DMS79 (cell line): ENCODE measurements at places on chromosomes 1 and 21.
A peak's percentile ranks its signal among the peaks of the same experiment; 100 is the strongest.

- no peak for DNase-seq
These were observed 21.3 kb downstream of the GPR137B start for GRCh38 chr1:236163463-236164153.

GRCh38 chr1:17274186-17275170 lies 25.6 kb downstream of the PADI3 start:
- DNase-seq: peak; percentile 48

- peak; percentile 15 for DNase-seq
These were observed 16.9 kb downstream of the TCEANC2 start for GRCh38 chr1:54070171-54070837.

GRCh38 chr1:26529405-26529654 lies 231 bp upstream of the RPS6KA1 start:
- no peak for DNase-seq

DNA sequence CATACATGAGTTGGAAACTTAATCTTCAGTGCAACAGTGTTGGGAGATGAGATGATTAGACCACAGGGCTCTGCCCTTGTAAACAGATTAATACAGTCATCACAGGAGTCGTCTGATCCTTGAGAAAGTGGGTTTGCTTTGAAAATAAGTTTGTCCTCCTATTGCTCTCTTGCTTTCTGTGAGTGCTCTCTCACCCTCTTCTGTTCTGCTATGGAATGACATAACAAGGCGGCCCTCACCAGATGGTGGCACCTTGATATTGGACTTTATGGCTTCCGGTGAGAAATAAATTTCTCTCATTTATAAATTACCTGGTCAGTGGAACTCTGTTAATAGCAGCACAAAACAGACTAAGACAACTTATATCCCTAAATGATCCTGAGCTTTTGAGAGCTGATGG lies 353.6 kb downstream of the BRINP3 start:
- no peak for DNase-seq

- DNase-seq: no peak
These were observed 14.4 kb upstream of the XCL1 start for GRCh38 chr1:168561989-168562388.

DNA sequence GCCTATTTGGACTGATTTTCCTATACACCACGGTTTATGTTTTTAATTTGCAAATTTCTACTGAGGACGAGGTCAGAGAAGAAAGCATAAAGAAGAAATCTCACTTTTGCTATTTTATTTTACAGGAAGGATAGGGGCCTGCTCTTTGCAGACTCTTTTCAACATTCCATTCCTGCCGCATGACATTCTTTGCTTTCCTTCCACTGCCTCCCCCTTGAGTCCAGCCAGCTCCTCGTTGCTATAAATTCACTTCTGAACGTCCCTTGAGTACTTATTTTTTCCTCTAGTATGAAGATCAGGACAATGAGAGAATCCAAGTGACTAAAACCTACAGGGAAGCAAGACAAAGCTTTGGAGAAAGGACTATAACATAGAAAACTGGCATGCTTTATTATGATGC lies 53.4 kb upstream of the PTGFR start:
- no peak for DNase-seq

DNA sequence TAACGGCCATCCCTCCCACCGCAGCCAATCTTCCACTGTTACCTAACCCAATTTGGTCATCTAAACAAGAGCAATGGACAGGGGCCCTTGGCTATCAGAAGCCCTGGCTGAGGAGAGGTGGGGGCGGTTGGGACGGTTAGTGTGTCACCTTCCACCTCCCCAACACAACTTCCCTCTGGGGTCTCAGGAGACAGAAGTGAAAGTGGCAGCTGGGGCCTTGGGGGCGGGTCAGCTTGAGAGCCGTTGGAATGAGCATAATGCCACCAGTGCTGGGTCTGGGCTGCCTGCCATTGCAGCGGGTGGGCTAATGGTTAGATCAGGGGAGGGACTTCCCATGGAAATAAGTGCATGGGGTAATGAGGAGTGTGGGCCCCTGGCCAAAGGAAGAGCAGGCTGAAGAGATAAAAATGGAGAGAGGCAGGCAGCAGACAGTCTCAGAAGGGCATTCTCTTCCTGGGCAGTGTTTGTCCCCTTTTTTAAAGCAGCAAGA lies 7.9 kb downstream of the MEF2D start:
- no peak for DNase-seq

- no peak for DNase-seq
These were observed 585.2 kb upstream of the B3GALT2 start for GRCh38 chr1:193771596-193771995.

- DNase-seq: no peak
These were observed 148.2 kb upstream of the COL11A1 start for GRCh38 chr1:103256490-103256889.

GRCh38 chr1:61591351-61591750 lies 133.6 kb downstream of the TM2D1 start:
- DNase-seq: no peak

DNA sequence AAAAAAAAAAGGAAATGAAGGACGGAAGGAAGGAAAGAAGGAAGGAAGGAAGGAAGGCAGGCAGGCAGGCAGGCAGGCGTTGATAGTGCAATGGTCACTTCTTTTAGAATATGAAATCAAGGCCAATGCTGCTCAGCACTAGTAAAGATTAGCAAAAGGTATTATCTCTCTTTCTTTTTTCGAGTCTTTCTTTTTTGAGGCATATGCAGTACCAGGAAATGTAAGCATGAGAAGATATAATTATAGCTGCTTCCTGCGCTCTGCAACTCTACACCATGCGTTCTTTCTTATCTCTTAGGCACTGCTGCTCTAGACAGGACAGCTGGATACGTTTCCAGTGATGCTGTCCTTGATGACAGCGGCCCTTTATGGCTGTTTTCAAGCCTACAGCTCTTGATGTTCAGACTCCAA lies 1512.5 kb upstream of the B3GALT2 start:
- no peak for DNase-seq

DNA sequence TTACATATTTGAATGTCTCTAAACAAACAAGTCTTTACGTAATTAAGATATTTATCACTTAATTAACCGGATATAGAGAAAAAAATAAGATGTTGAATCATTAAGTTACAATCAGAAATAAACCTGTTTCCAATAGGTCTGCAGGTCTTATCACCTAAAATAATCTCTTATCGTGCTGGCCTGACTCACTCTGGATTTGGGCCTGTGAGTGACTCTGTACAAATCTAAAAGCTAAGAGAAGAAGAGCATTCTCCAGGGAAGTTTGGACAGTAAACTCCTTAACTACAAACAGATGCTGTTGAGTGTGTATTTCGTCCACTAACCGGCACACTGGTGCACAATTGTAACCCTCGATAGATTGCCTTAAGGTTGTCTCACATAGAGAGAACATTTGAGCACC lies 25.3 kb downstream of the CEP104 start:
- DNase-seq: no peak

- peak; percentile 36 for DNase-seq
These were observed 93.5 kb upstream of the CAMK1G start for GRCh38 chr1:209490013-209490412.

DNA sequence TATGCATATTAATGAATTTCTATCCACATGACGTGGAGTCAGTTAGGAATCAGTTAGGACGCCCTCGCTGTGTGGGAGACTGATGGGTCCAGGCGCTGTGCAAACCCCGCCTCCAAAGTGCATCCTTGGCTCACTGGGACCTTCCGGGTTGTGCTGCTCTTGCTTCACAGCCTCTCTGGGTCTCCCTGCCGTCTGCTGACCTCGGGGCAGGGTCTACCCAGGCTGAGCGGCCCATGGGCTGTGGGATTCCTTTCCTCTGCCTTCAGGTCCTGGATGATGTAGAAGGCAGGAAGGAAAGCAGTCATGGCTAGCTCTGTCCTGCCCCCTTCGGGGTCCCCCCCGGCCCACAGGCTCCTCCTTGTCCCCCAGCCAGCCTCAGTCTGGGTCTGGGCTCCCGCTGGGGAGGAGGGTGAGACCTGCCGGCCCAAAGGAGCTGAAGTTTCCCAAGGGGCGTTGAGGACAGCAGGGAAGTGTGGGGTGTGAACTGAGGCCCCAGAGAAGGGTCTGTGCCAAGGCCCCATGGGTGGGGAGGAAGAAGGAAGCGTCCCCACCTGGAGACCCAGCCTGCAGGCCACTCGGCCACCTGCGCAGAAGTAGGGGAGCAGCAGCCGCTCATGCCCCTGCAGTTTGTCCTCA lies 24.6 kb upstream of the CDK11A start:
- DNase-seq: no peak

DNA sequence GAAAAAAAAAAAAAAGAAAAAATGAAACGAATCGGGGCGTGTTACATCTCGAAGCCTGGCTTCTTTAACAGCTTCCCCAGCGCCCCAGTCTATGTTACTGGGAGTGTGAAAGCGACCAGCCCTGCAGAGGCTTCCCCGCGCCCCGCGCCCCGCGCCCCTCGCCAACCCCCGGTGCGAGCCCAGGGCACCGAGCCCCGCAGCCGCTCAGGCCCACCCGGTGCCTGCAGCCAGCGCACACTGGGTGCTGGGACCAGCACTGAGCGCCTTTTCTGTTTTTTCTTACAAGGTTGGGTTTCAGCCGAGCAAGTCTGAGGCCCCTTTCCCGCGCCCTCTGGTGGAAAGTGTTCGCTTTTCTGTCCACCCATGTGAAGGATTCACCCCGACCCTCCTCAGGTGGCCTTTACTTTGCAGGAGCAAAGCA lies 42.1 kb upstream of the ZNF496 start:
- DNase-seq: no peak

GRCh38 chr21:27152996-27153395 lies 186.1 kb upstream of the ADAMTS5 start:
- DNase-seq: no peak

- no peak for DNase-seq
These were observed 397.7 kb upstream of the POU3F1 start for GRCh38 chr1:38444311-38444710.
